Colonic mucosa (tissue), 4 donors: ENCODE measurements at places on chromosomes 5 and 9.

GRCh38 chr9:122122468-122122867 is 29.4 kb upstream of the TTLL11 start:
- DNase-seq: no peak

DNA sequence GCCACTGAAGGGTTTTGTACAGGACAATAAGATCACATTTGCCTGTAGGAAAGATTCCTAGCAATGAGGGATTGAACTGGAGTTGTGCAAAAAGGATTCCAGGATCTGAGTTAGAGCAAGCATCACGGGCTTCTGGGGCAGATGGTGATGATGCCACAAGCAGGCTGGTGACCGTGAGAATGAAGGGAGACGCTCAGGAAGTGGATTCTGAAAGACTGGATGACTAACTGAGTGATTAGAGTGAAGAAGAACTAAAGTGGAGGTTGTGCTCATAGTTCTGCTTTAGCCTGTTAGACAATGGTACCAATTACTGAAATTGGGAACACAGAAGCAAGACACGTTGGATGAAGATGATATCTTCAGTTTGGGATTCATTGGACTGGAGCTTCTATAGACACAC is 168.2 kb downstream of the CD180 start:
- DNase-seq: no peak

DNA sequence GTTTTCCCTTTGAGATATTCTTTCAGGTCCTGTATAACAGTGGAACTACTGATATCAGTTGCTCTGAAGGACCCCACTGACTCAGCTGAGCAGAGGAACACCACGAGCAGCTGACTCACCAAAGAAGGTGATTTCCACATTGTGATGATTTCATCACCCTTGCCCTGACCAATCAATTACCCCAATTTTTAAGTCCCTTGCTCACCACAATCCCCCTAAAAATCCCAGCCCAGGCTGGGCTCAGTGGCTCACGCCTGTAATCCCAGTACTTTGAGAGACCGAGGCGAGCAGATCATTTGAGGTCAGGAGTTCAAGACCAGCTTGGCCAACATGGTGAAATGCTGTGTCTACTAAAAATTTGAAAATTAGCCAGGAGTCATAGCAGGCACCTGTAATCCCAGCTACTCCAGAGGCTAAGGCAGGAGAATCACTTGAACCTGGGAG is 125.3 kb upstream of the ABCA1 start:
- no peak for DNase-seq

DNA sequence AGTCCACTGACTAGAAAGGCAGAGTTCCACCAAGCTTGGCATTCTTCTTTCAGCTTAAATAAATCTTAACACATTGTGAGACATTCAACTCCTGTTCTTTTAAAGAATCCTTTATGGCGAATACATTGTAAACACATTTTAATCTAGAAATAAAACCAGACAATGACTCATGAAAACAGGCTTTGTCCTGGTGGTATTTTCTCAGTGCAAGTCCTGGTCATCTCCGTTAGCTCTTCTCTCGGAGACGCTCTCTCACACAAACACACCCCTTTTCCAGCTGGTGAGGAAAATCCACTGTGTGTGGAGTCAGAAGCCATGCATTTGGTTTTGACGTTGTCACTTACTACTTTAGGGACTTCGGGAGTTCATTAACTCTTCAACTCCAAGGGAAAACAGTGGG is 140.4 kb downstream of the AUH start:
- no peak for DNase-seq

GRCh38 chr5:119070578-119070827 is 384 bp upstream of the DMXL1 start:
- peak; percentile 93 for DNase-seq

DNA sequence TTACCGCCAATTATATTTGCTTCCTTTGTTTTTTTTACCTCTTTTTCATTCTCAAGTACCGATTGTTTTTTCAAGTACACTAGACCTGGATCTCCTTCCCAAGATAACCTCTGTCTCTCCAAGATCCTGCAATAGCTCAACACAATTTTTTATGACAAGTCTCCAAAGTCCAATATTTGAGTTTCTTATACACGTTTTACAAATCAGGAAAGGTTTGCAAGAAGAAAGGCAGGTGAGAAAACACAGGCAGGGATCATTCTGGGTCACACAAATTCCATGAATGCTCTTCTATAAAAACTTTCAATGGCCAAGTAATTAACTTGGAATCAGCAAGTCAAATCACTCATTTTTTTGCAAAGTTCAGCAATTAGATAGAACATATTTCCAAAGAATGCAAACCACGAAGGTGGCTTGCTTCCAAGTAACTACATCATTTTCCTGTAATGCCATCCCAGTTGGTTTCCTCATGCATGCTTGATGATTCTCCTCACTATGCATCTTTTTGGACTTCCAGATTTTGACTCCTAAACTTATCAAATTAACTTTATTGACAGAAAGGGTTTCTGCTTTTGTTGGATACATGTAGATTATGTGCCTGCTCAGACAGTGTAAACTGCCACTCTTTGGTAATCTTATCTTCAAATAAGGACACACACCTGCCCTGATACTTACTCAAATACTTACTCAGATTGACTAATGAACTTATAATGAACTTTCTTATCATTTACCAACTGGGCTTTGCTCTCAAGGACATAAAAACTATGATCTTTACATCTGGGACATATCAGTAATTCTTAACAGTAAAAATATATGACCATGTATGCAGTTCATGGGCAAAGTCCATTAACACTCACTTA is 24.7 kb upstream of the IFNE start:
- DNase-seq: no peak

GRCh38 chr5:124065508-124065907 is 553.5 kb downstream of the CSNK1G3 start:
- DNase-seq: no peak

GRCh38 chr5:1439388-1440097 is 5.7 kb downstream of the SLC6A3 start:
- no peak for DNase-seq

DNA sequence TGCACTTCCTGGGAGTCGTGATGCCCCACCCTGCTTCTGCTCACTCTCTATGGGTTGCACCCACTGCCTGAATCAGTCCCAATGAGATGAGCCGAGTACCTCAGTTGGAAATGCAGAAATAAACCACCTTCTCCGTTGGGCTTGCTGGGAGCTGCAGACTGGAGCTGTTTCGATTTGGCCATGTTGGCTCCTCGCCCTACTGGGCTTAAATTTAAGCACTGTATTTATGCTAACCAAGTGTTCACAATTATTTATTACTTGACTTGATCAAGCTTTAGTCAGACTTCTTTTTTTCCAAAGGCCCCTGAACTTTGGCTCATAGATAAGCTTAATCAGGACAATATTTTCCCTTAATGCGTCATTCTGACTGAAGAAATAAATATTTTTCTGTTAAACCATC is 1072.4 kb upstream of the CDH9 start:
- DNase-seq: no peak

- DNase-seq: no peak
These were observed 53.6 kb upstream of the SLC1A3 start for GRCh38 chr5:36552651-36553393.

DNA sequence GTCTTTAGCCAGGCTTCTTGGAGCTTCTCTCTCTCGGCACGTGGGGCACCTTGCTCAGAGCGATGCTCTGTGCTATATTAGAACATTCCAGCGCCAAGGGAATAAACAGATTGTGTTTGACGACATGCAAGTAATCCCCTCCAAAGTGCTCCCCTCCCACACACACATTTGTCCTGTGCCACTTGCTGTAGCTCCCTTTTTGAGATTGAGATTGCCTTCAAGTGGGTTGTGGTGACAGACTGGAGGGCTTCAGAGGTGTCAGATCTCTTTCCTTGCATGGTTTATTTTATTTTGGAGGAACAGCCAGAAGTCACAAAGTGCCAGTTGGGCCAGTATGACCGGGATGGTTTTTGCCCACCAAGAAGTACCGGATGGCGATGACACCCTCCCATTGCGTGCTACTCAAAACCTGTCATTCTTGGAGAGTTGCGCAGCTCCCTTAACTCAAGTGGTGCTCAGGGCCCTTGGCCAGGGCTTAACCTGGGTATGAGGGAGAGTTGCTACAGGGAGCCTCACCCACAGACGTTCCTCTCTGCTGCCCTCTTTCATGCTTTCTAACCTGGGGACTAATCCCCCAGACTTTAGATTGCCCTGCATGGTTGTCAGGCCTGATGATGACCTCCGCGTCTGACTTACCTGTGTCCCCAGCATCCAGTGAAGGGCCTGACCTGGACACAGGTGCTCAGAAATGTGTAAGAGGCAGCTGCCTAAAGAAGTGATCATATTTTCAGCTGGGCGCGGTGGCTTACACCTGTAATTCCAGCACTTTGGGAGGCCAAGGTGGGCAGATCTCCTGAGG is 18.8 kb upstream of the RPL26L1 start:
- DNase-seq: no peak

DNA sequence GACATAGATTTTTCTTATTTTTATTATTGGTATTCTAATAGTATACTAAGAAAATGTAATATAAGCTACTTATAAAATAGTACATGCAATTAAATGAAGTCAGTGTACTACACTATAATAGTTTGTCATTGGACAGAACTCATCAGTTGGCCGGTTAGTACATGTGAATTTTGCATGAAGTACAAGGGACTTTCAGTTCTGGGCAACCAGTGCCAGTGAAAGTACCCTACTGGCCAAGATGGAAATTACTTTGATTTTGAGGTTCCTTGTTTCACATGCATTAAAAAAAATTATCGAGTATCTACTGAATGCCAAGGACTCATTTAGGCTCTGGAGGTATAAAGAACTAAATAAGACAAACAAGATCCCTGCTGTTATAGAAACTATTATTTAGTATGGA is 213.4 kb upstream of the ELL2 start:
- no peak for DNase-seq

- DNase-seq: no peak
These were observed 187.5 kb downstream of the ICE1 start for GRCh38 chr5:5609935-5610334.

DNA sequence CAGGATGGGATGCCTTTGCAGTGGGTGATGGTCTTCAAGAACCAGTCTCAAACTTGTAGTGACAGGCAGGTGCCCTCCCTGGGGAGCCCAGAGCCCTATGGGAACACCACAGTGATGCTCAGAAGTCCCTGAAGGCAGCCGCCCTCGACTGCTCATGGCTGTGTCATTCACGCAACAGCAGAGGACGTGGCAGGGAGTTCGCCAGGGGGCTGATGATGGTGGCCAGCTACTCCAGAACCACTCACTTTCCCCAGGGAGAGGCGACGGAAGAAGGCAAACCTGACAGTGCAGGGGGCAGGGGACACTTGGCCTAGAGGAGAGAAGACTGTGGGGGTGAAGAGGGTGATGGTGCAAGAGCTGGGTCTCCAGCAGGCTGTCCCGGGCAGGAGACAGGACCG is 4.0 kb downstream of the IL13 start:
- DNase-seq: no peak

DNA sequence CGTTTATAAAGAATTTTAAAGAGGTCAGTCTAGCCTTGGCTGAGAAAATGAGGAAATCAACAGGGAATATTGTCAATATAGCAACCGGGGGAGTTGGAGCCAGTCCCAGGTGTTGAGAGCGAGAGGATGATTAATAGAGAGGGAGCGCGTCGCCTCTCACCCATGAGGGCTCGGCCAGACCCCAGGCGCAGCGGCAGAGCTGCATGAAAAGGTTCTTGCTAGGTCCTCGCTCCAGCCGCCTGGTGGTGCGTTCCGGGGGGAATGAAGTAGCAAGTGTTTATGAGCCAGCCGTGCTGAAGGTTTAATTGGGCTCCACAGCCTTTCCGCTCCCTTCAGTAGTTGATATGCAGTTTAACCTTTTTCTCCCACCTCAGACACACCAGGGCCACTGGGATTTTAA is 167.3 kb upstream of the IRX1 start:
- DNase-seq: no peak

DNA sequence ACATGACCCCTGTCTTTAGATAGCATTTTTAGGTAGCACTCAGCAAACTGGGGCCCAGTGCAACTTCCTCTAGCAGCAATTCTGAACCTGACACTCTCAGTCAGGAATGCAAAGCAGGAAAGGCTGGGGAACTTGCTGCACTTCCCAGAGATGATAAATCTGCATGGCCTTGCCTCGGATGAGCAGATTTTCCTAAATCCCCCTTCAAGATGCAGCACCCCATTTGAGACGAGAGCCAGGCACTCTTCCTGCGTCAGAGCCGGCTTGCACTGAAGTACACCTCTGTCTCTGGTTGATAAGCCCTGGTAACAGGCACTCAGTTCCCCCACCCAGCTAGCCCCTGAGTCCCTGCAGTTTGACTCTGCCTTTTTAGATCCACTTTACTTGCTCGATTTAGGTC is 296.7 kb upstream of the PANK3 start:
- no peak for DNase-seq

- no peak for DNase-seq
These were observed 26.8 kb upstream of the ANKRD33B start for GRCh38 chr5:10536931-10537579.

DNA sequence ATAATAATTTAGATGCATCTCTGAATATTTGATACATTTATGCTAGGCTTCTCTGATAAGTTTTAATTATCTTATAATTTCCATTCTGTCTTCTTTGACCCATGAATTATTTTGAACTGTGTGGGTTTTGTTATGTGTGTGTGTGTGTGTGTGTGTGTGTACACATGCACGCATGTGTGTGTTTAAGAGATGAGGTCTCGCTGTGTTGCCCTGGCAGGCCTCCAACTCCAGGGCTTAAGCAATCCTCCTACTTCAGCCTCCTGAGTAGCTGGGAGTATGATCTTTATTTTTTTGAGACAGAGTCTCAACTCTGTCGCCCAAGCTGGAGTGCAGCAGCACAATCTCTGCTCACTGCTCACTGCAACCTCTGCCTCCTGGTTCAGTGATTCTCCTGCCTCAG is 75.4 kb downstream of the NDUFAF2 start:
- no peak for DNase-seq

DNA sequence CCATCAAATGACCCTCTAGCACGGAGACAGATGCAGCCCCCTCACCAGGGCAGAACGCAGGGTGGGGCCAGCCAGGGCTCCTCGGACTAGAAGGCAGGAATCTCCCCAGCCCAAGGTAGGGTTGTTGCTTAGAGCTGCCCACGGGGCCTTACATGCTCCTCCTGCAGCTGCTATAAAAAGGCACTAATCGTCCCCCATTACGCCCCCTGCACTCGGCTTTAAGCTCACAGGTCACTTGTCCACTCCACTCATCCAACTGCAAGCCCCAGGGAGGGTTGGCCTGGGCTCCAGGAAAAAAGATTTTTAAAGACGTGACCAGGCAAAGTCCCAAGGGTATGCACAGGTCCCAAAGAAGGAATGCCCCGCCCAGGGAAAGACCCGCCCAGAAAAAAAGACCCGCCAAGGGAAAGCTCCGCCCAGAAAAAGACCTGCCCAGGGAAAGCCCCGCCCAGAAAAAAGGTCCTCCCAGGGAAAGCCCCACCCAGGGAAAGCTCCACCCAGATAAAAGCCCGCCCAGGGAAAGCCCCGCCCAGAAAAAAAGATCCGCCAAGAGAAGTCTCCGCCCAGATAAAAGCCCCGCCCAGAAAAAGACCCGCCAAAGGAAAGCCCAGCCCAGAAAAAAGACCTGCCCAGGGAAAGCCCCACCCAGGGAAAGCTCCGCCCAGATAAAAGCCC is 11.1 kb downstream of the GRIN1 start:
- peak; percentile 75 for DNase-seq

- no peak for DNase-seq
These were observed 8.4 kb downstream of the PCYOX1L start for GRCh38 chr5:149366169-149366729.

GRCh38 chr9:34456151-34456550 is 2.2 kb downstream of the FAM219A start:
- no peak for DNase-seq
